ENCODE measurements at places on chromosomes 13 and 19.
A peak's percentile ranks its signal among the peaks of the same experiment; 100 is the strongest.

DNA sequence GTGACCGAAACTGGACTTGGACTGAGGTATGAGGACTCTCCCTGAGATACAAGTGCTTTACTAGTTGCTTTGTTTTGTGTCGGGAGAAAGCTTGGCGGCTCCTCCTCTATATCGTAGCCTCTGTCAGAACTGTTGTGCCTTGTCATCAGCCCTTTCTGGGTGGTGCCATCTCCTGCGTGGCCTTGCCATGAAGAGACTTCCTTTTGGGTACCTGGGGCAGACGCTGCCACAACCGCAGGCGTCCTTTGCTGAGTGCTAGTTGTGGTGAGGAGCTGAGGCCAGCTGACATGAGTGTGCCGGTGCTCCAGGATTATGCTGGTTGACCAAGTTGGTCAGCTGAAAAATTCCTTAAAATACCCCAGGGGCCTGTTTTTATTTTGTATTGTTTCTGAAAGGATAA is 124.5 kb downstream of the AKAP11 start:
- no peak for DNase-seq

- no peak for DNase-seq
These were observed 8.1 kb downstream of the ZNF749 start for GRCh38 chr19:57443121-57443696.

GRCh38 chr13:83215627-83216026 is 666.6 kb downstream of the SLITRK1 start:
- DNase-seq: peak; percentile 54

DNA sequence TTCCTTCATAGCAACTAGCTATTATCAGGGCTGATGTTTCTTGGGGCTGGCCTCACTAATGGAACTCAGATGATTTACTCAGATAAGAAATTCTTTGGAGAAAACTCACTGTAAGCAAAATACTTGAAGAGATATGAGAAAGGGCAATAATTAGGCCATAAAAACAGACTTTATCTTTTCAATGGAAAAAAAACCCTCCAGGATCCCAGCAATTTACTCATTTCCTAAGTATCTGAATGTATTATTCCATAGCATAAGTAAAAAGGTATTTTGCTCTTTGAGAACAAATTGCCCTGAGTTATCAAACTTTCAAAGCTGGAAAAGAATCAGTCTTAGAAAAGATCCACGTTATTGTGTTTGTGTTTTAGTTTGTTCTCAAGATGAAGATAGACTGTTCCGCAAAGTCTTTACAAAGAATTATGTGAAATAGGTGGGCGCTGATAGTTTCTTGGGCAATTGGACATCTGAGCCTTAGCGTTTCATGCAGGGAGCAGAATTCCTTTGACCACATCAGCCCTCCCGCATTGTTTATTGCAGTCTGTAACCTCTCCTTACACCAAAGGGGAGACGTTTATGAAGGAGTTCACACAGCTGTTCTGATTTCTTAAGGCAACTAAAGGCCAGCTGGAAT is 29.1 kb upstream of the CSNK1A1L start:
- peak; percentile 65 for DNase-seq

GRCh38 chr19:39251846-39252245 is 3.2 kb upstream of the IFNL4 start:
- DNase-seq: no peak

DNA sequence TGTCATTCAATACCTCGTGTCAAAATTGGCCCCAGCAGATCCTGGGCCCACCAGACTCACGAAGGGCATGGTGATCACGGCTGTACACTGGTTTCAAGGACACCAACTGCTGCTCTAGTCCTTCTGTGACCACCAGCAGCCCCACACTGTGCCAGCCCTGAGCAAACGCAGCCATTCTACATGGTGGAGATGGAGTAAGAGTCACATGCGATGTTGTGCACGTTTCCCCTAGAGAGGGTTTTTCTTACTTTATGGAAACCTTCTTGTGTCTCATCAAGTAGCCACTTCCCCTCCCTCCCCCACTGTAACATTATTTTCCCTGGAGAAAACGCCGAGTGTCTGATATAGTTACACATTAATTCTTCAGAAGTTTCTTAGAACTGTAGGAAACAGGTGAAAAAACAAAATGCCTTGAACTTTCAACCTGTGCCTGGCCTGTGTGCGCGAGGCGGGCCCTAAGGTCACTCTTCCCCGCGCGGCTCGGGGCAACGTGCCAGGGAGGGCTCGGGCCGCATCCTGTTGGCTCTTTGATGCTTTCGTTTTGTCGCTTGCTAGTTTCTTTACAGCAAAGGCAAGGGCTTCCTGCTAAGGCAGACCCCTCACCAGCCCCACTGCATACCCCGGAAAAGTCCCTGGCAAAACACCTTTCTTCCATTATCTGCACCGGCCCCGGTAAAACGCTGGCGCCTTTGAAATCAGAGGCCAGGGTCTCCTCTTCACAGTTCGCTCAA is 44.6 kb downstream of the GGACT start:
- DNase-seq: no peak

DNA sequence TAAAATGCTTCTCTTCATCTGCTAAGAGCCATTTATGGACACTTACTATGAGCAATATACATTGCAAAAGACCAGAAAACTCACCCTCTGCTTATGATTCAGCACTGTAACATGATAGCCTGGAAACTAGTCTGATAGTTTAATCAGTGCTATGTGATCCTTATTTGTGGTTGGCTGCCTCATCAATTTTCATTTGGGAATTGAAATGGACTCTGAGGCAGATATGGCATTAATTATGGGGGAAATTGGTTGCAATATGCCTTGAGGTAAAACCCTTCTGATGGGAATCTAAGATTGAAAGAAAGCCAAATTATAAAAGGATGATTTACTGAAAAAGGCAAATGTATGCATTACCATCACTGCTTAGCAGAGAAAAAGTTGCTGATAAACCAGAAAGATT is 33.5 kb downstream of the FAM216B start:
- DNase-seq: peak; percentile 90

DNA sequence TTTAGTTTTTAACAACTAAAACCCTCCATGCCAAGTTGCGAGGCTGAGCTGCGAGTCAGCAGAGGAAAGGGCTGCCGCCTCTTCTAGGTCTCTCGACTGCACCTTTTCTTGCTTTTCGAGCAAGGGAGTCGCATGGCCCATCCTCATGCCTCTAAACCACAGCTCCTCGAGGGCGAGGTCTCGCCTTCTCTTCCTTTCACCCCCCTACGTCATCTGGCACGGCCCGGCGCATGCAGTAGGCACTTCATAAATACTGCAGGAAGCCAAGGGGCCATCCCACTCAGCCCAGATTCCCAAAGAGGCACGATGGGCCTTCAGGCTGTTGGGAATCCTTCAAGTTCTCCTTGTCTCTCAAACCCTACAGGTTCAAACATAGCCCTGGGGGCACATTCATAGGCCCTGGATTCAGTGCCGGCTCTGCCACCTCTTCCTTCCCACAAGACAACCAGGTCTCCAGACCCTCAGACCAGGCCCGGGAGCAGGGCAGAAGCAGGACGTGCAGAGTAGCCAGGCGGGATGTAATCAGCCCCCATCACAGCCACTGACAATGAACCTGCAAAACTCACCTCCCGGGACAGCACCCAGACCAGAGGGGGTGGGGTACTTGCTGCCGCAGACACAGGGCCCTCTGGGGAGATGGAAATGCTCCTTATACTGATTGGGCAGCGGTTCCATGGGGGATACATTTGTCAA is 41.7 kb downstream of the GGACT start:
- DNase-seq: no peak

- DNase-seq: peak; percentile 12
These were observed 4.8 kb upstream of the LAMP1 start for GRCh38 chr13:113292021-113292862.

DNA sequence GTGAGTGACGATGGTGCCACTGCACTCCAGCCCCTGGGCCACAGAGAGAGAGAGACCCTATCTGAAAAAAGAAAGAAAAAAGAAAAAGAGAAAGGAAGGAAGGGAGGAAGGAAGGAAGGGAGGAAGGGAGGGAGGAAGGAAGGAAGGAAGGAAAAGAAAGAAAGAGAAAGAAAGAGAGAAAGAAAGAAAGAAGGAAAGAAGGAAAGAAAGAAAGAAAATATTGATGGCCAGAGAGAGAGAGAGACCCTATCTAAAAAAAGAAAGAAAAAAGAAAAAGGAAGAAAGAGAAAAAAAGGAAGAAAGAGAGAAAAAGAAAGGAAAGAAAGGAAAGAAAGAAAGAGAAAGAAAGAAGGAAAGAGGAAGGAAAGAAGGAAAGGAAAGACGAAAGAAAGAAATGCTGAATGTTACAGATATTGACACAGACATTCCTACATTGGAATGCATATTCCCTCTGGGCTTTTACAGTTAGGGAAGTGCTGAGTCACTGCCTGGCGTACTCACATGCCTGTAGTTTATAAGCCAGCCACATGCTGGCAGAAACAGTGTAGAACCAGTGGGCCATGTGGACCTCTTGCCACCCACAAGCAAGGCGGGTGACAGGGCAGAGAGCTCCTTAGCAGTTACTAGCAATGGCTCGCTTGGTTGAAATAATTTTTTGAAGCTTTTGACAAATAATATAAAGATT is 34.6 kb upstream of the SLC46A3 start:
- DNase-seq: peak; percentile 33

DNA sequence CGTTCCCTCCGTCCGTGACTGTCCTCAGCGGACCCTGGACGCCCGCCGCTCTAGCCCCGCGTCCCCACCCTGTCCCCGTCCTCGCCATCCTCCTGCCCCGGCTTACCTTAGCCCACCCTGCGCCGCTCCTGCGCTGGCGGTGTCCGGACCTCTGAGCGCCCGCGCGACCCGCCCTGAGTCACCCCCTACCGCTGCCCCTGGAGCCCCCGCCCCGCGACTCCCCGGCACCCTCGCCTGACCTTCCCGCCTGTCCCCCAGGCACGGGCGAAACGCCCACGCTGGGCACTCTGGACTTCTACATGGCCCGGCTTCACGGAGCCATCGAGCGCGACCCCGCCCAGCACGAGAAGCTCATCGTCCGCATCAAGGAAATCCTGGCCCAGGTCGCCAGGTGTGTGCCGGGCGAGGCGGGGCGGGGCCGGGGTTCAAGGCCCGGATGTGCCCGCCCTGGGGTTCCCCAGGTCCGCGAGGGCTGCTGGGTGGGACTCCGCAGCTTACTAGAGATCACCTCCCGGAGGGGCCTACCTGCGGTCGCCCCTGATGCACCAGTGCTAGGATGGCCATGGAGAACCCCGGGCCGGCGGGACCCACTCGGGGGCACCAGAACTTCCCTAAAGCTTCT is 5.1 kb downstream of the HMG20B start:
- DNase-seq: no peak

GRCh38 chr13:44403461-44404056 is 29.9 kb downstream of the SERP2 start:
- peak; percentile 52 for DNase-seq

DNA sequence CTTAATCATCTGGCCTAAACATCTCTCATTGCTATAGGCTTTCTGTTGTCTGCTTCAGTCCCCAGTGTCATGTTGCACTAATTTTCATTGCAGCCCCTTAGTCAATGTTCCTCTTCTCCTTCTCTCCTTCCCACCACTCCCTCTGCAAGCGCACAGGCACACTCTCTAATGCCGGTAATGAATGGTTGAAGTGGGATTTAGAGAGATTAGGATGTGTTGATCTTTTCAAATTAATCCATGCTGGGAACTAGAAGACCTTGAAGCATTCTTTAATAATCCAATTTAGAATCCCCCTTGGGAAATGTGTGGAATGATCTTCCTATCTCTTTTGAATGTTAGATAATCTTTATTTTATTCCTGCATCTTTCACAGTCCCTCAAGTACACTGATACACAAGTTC is 33.2 kb upstream of the NDFIP2 start:
- DNase-seq: no peak

GRCh38 chr13:72808917-72809500 is 27.1 kb downstream of the PIBF1 start:
- peak; percentile 6 for DNase-seq

- no peak for DNase-seq
These were observed 173.9 kb upstream of the UBL3 start for GRCh38 chr13:30024125-30024865.

GRCh38 chr13:110722971-110723370 is 9.5 kb downstream of the ING1 start:
- DNase-seq: no peak

DNA sequence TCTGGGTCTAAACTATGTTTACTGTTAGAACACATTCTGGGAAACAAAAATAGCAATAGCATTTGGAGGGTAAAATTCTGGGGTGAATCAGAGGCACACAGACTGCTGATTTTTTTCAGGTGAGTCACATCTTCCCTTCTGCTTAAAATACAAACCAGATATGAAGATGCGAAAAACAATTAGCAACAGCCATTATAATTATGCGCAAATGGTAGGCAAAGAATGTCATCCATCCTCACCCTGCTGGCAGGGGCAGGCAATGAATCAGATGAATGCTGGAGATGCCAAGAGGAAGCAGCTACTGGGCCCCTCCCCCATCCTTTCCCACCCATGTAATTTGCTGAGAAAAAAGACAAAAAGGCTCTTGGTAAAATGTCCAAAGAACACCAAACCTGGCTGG is 282.9 kb downstream of the KLF5 start:
- DNase-seq: no peak

DNA sequence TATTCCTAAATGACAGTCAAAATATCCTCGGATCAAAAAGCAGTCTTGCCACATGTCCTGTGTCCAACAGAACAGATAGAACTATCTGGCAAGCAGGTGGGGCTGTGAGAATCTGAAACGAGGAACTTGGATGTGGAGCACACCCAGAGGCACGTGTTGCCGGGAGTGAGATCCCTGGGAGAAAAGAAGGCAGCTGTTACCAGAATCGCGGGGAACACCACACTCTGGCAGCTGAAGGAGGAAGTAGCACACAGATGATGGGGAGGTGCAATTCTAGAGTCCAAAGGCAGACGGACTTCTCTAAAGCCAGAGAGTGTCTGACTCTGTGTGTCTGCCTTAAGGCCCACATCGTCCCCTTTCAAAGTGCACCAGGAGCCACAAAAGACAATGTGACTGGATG is 22.3 kb downstream of the SLC7A1 start:
- peak; percentile 64 for DNase-seq

DNA sequence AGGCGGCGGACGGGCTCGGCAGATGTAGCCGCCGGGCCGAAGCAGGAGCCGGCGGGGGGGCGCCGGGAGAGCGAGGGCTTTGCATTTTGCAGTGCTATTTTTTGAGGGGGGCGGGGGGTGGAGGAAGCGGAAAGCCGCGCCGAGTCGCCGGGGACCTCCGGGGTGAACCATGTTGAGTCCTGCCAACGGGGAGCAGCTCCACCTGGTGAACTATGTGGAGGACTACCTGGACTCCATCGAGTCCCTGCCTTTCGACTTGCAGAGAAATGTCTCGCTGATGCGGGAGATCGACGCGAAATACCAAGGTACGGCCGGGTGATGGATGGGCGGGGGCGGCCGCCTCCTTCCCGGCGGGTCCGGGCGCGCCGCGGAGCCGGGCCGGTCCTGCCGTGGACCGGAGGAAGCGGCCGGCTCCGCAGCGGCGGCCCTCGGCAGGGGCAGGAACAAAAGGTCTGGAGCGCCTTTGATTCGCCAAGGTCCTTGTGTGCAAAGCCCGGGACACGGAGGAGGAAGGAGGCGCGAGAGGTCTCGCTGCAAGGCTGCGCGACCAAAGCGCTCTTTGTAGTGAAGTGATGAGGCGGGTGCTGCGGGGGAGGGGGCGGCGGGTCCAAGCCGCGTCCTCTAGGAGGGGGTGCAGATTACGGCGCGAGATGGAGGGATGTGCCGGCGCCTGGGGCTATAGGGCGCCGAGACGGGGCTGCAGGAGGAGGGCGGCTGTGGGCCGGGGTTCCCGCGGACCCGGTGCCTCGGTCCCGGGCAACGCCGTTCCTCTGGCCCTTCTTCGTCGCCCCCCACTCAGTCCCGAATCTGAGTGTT is 689 bp downstream of the ING1 start:
- DNase-seq: peak; percentile 82

Data from muscle of back (tissue), 13 donors.